ENCODE measurements at places on chromosomes 4 and X. TPM values are rescaled to one million over a fixed set of nuclear protein-coding genes. Genes with fewer than 3 reads are reported as not detected.
A peak's percentile ranks its signal among the peaks of the same experiment; 100 is the strongest.

- no peak overlapping the region for H3K4me3 ChIP-seq
- no peaks in the 10 kb centered on the region for H3K4me1 ChIP-seq
- H3K27me3 ChIP-seq, result no peaks in the 10 kb centered on the region
Measured at GRCh38 chr4:114076899-114077570, 97.6 kb upstream of the ARSJ start.

Gene ZFYVE28
- 20.0 TPM for polyA plus RNA-seq

DNA sequence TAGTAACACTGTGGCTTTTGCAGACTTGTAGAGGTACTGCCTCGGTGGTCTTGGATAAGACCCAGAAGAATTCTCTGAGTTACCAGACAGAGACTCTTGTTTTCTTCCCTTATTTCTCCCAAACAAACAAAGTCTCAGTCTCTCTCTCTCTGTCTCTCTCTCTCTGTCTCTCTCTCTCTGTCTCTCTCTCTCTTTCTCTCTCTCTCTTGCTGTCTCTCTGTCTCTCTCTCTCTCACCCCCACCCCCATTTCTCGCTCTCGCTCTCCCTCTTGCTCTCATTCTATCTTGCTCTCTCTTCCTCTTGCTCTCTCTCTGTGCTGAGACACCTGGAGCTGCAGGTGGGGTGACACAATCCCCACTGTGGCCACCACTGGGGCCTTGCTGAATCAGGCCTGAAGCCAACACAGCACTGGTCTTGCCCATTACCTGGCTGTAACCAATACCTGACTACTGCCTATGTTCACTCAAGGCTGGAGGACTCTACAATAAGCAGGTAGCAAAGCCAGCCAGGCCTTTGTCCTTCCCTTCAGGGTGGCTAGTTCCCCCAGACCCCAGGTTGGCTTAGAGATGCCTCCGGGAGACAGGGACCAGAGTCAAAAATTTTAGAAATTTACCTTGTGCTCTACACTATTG lies 12.3 kb downstream of the LOC101059915 start:
- H3K27me3 ChIP-seq, result no peaks in the 10 kb centered on the region
- H3K4me3 ChIP-seq, result no peak overlapping the region
- no peak overlapping the region for H3K27ac ChIP-seq
- H3K4me1 ChIP-seq, result no peaks in the 10 kb centered on the region
- no peak for DNase-seq
- no peaks in the 10 kb centered on the region for H3K36me3 ChIP-seq

DNA sequence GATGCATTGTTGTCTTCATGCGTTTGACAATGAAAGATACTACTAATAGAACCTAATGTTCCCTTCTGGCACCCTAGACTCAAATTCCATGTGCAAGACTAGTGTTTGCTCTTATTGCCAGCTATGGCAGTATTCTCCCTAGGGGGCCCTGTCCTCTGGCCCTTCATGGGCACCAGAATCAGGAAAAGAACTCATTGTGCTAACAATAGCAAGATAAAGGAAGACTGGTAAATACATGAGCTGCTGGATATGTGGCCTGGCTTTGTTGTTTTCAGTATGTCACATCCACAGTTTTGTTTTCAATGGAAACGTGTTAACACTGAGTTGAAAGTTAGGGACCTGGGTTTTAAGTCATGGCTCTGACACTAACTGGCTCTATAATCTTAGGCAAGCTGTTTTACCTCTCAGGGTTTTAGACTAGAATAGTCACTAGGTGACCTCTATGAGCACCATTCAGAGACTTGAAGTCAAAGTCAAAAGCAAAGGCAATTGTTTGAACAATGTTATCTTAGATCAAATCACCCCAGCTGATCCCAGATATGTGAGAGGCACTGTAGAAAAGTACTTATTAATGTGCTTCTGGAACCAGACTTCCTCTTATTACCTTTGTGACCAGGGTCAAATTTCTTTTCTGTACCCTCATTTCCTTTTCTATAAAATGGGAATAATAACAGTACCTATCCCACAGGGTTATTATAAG lies 253.7 kb upstream of the DIAPH2 start:
- H3K4me1 ChIP-seq, result no peaks in the 10 kb centered on the region
- H3K36me3 ChIP-seq, result no peaks in the 10 kb centered on the region
- no peak overlapping the region for H3K4me3 ChIP-seq
- H3K27ac ChIP-seq, result no peak overlapping the region

Gene ZNF630
- polyA plus RNA-seq, result 3.1 TPM

DNA sequence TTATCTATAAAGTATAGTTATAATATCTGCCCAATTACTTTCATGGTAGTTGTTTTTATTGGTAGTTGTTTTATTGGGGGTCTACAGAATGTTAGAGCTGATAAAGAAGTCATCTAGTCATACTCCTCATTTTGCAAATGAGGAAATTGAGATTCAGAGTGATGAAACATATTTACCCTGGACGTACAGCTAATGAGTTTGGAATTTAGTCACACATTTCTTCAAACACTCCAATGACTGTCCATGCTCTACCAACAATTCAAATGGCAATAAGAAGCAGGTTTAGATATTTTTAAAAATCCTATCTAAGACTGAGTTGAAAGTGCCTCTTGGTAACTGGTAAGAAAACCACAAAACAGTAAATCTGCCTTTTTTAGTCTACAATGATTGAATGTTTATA lies 98.2 kb downstream of the MAGEC1 start:
- H3K27ac ChIP-seq, result no peak overlapping the region
- H3K4me3 ChIP-seq, result no peak overlapping the region
- no peaks in the 10 kb centered on the region for H3K36me3 ChIP-seq
- no peaks in the 10 kb centered on the region for H3K4me1 ChIP-seq

GRCh38 chr4:102174719-102175189 lies 170.5 kb downstream of the SLC39A8 start:
- no peaks in the 10 kb centered on the region for H3K27me3 ChIP-seq
- no peak overlapping the region for H3K4me3 ChIP-seq
- no peak overlapping the region for H3K27ac ChIP-seq
- no peaks in the 10 kb centered on the region for H3K4me1 ChIP-seq

GRCh38 chrX:16804923-16805464 lies 18.7 kb downstream of the TXLNG start:
- H3K4me1 ChIP-seq, result peaks cover 16% of the 10 kb centered on the region
- H3K27ac ChIP-seq, result no peak overlapping the region
- H3K27me3 ChIP-seq, result no peaks in the 10 kb centered on the region
- no peak for DNase-seq
- no peaks in the 10 kb centered on the region for H3K36me3 ChIP-seq

DNA sequence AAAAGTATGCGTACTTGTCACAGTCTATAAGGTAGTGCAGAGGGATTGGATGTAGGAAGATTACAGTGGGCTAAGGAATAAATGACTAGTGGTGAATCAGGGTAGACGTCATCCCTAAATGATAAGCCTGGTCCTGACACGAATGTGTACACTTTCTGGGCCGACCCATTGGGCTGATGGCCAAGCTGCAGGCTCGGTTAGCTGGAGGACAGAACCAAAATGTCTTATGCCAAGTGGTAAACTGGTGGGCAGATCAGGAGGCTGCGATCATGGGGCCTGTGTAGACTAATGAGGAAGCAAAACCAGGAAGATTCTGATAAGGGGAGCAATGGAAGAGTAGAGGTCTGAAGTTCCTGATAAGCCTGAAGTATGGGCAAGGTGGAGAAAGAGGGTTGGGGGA lies 272.8 kb upstream of the GATB start:
- H3K36me3 ChIP-seq, result no peaks in the 10 kb centered on the region
- peak; percentile 53 for DNase-seq
- H3K27me3 ChIP-seq, result no peaks in the 10 kb centered on the region
- peak overlapping the region; percentile 15 for H3K27ac ChIP-seq
- peaks cover 16% of the 10 kb centered on the region for H3K4me1 ChIP-seq
- H3K4me3 ChIP-seq, result no peak overlapping the region

Gene TEC
- 4.7 TPM for polyA plus RNA-seq

GRCh38 chrX:40132751-40133150 lies 35.0 kb upstream of the BCOR start:
- no peaks in the 10 kb centered on the region for H3K27me3 ChIP-seq
- DNase-seq, result peak; percentile 89
- H3K4me1 ChIP-seq, result peaks cover 10% of the 10 kb centered on the region
- H3K36me3 ChIP-seq, result no peaks in the 10 kb centered on the region

DNA sequence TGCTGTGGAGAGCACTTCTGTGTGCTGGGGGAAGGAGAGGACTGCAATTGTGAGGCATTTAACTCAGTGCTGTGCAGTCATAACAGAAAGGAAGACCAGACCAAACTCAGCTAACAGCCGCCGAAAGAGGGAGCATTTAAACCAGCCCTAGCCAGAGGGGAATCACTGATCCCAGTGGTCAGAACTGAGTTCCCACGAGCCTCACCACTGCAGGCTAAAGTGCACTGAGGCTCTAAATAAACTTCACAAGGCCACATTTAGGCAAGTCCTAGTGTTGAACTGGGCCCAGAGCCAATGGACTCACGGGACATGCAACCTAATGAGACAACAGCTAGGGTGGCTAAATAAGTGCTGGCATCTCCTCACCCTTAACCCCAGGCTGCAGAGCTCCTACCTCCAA lies 20.4 kb downstream of the IQCM start:
- H3K4me1 ChIP-seq, result no peaks in the 10 kb centered on the region
- DNase-seq, result no peak
- no peak overlapping the region for H3K27ac ChIP-seq
- H3K27me3 ChIP-seq, result no peaks in the 10 kb centered on the region
- H3K4me3 ChIP-seq, result no peak overlapping the region

DNA sequence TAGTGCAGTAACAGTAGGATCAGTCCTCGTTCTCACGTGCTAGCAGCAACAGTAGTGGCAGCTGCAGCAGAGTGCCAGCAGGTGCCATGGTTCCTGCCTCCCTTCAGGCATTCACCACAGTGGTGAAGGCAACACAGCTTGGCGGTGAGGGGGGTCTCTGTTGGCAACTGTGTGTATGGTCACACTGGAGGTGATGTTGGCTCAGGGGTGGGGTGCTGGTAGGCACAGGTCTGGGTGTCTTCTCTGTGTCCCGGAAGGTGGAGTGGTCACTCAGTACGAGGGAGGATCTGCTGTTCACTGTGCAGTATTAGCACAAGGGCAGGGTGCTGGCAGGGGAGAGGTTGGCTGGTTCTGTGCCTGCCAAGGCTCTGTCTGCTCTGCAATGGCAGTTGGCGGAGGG lies 671.8 kb downstream of the CCSER1 start:
- H3K36me3 ChIP-seq, result no peaks in the 10 kb centered on the region
- DNase-seq, result no peak
- no peaks in the 10 kb centered on the region for H3K27me3 ChIP-seq
- H3K4me3 ChIP-seq, result no peak overlapping the region
- H3K27ac ChIP-seq, result no peak overlapping the region

DNA sequence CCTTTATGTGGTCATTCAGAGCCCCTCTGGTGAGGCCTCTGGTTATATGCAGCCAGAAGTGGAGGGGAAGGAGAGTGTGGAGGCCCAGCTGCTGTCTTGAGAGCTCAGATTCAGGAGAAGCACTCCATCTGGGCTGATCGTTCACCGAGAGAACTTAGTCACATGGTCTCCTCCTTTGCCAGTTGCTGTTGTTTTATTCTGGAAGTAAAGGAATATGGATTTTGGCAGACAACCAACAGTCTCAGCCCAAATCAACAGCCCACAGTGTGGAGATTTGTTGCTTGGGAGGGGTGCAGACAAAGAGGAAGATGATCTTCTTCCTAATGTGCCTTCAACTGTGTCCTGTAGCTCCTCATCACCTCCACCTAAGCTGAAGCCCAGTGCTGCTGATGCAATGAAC lies 355.4 kb downstream of the ANK2 start:
- no peaks in the 10 kb centered on the region for H3K4me1 ChIP-seq
- no peak for DNase-seq
- H3K27ac ChIP-seq, result no peak overlapping the region
- no peak overlapping the region for H3K4me3 ChIP-seq
- H3K36me3 ChIP-seq, result no peaks in the 10 kb centered on the region
- H3K27me3 ChIP-seq, result no peaks in the 10 kb centered on the region

GRCh38 chr4:41448934-41449333 lies 89.0 kb upstream of the LIMCH1 start:
- no peaks in the 10 kb centered on the region for H3K27me3 ChIP-seq
- H3K36me3 ChIP-seq, result no peaks in the 10 kb centered on the region
- peak; percentile 97 for DNase-seq
- no peak overlapping the region for H3K4me3 ChIP-seq

All from adrenal gland (tissue), 19 donors.